Stimulated activated CD4-positive, alpha-beta T cell treated with anti-CD3 and anti-CD28 coated beads, Interleukin-15, amount 100 ng/mL, for 1 hour (primary cell): ENCODE measurements at places on chromosomes 12 and 14.
A peak's percentile ranks its signal among the peaks of the same experiment; 100 is the strongest.

DNA sequence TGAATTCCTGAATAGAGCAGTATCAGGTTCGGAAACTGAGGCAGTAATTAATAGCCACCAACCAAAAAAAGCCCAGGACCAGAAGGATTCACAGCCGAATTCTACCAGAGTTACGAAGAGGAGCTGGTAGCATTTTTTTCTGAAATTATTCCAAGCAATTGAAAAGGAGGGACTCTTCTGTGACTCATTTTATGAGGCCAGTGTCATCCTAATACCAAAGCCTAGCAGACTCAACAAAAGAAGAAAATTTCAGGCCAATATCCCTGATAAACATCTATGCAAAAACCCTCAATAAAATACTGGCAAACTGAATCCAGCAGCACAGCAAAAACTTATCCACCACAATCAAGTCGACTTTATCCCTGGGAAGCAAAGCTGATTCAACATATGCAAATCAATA lies 202.3 kb upstream of the SLC16A7 start:
- DNase-seq = no peak

GRCh38 chr12:12357719-12358461 lies 1.0 kb downstream of the BORCS5 start:
- no peak for DNase-seq

- no peak for DNase-seq
Measured at GRCh38 chr14:93410021-93410420, 20.7 kb upstream of the UNC79 start.

GRCh38 chr14:89330236-89331002 lies 86.6 kb downstream of the FOXN3 start:
- DNase-seq = no peak

GRCh38 chr12:113500782-113501311 lies 29.2 kb upstream of the LHX5 start:
- DNase-seq = no peak

DNA sequence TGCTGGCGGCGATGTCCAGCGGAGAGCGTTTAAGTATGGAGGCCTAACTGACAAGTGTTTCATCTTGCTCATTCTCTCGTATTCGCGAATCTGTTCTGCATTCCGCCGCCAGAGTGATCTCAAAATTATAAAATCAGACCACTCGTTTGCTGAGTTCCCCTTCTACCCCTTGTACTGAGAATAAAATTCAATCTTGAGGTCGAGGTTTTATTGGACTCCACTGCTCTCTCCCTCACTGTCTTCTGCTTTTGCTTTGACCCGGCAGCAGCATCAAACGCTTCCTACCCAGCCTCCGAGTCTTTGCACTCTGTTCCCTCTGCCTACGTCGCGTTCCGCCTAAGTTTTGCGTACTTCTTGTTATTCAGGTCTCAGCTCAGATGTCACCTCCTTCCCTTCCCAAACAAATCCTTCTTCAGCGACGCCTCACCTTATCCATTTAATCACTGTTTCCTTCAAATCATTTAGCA lies 462 bp downstream of the KNTC1 start:
- peak; percentile 10 for DNase-seq

DNA sequence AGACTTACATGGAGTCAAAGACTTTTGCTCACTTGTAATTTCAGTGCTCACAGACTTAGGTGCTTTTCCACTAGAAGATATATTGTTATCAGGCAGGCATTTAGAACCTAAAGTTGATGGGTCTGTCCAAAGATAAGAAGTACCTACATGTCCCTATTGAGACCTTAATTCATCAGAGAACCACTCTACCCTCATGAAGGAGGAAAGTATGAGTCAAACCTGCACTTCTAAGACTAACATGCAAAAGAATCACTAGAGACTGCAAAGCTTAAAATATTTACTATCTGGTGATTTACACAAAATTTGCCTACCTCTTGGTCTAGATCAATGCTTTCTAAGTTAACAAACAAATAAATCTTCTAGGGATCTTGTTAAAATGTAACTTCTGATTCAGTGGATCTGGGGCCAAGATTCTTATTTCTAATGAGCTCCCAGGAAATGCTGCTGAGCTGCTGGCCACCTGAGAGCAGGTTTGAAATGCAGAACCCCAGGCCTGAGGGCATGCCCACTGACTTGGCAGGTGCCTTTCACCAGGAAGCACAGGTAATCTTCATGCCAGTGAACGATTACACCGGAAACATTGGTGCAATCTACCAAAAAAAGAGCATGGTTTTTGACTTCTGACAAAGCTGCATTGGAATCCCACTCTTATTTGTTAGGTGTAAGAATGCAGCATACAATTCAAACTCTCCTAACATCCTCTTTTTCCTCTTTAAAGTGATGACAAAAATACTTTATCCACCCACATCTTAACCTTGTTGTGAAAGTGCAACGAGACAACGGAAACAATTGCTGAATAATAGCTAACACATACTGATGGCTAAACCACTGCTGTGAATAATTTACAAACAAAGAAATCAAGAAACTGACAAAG lies 214.2 kb downstream of the ADAMTS20 start:
- no peak for DNase-seq

GRCh38 chr14:42523666-42524065 lies 917.0 kb downstream of the LRFN5 start:
- DNase-seq = no peak

DNA sequence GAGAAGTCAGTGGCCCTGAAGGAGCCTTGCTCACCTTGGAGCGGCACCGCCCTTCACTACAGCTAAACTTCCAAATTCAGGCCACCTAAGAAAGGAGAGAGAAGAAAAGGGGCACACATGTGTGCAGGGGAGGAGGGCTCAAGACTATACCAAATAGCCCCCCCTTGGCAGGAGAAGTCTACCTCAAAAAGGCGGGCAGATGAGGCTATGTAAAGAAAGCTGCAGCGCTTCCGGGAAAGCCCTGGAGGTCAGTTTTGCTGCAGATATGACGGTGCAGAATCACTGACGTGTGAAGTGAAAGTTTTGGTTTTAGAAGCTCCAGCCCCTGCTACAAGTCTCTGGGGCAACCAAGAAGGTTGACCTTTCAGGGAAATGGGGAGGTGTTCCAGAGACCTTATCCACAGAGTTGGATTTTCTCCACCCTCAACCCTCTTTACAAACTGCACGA lies 48.2 kb upstream of the PNMA1 start:
- DNase-seq = no peak

- DNase-seq = no peak
Measured at GRCh38 chr12:54142114-54142475, 46.7 kb downstream of the SMUG1 start.

GRCh38 chr14:78790271-78790670 lies 620.1 kb downstream of the NRXN3 start:
- DNase-seq = no peak

- DNase-seq = no peak
Measured at GRCh38 chr12:117024961-117025480, 74.2 kb downstream of the TESC start.

GRCh38 chr12:78392918-78393317 lies 471.7 kb upstream of the SYT1 start:
- DNase-seq = no peak

- no peak for DNase-seq
Measured at GRCh38 chr12:119071638-119072231, 90.4 kb downstream of the SRRM4 start.

DNA sequence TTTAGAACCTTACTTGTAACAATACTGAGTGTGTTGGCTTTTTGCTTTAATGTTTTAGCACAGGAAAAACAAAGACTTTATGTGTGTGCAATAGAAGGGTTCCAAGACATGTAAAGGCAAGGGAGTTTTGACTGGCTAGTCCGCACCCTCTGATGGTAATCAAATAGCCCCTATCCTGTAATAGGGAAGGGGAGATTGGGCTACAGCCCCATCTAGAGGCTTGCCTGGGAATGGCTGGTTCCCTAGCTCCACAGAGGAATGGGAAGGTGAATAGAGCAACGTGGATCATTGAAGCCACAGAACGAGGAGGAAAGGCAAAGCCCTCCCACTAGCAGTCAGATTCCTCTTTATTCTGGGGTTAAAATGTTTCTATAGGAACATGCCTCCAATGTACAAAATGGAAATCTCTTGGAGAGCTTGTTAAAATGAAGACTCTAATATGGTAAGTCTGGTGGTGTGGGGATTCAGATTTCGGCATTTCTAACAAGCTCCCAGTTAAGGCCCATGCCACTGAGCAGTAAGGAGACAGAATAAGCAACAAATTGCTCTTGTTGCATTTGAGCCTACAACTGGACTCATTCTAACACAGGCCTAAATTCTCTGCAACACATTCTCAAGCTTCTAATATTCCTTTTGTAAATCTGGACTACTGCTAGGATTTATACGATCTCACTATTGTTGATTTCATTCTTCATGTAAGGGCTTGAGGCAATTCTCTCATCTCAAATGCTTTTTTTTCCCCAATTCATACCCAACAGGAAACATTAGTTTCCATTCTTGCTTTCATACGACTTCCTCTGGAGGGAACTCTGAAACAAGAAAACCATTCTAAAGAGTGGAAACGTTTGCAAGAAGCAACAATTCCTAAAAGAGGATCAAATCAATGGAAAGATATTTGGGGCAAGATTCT lies 57.1 kb downstream of the NIN start:
- no peak for DNase-seq

DNA sequence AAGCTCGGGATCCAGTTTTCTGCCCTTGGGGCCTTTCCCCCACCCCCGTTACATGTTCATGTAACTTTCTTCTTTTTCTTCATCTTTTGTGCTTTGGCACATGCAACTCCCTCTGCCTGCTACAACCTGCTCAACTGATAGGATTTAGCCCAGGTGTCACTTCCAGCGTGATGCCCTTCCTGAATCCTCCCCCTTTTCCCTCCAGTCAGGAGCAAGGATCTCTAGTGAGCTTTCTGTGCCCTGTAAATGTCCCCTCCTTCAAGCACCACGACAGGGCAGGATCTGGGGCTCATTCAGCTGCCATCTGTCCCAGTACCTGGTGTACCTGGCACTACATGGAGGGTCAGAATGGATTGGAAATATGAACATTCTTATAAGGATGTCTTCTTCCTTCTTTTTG lies 15.3 kb downstream of the PELI2 start:
- no peak for DNase-seq

- no peak for DNase-seq
Measured at GRCh38 chr12:2495417-2496112, 299.2 kb upstream of the FKBP4 start.

DNA sequence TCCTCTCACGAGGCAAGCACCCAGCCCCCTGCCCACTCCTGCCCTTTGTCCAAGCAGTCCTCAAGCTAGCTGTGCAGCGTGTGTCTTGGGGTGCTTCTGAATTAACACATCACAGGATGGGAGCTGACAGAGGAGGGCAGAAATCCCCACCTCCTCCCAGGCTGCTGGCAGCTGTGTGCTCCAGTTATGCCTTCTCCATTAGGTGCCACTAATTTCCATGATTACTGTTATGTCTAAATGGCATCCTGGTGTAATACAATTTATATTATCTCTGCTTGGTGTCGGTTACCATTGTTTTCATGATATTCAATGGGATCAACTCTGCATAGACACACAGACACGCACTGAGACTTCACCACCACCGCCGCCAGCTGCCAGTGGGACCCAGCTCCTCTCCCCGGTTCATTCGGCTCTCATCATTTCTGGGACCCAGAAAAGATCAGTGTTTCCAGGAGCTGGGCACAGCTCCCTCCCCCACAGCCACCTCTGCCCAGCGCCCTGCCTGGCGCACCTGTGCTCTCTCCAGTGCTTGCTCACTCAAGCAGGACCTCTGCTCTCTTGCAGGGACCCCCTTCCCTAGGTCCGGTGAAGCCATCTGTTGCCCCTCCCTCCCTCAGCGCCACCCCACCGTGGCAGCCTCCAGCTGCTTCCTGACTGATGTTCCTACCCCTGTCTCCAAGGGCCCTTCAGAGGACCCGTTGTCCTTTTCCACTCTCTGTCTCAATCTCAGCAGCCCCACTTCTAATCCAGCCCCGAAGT lies 167.5 kb upstream of the FKBP4 start:
- no peak for DNase-seq

GRCh38 chr12:114668151-114668885 lies 15.7 kb downstream of the TBX3 start:
- DNase-seq = no peak

GRCh38 chr14:68143341-68143841 lies 323.8 kb downstream of the RAD51B start:
- DNase-seq = no peak

DNA sequence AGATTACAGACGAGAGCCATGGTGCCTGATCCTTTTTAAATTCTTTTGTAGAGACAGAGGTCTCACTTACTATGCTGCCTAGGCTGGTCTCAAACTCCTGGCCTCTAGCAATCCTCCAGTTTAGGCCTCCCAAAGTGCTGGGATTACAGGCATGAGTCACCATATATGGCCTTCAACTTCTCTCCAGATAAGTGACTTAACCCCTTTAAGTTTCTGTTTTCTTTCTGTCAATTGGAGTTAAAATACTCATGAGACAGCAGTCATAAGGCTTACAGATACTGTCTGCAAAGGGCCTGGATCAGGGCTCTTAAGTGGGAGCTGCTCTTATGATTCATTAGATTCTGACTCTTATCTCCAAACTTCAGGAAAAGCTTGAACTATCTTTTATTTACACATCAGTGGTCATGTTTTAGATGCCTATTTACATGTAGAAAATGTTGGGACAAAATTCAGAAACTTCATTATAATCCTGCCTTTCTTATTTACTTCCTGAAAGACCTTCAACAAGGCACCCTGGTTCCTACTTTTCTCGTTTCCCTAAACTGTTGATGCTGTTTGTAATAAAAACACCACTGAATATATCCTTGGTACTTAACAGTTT lies 271.5 kb upstream of the TBX3 start:
- no peak for DNase-seq

- no peak for DNase-seq
Measured at GRCh38 chr14:49900973-49901372, 8.1 kb downstream of the ARF6 start.

GRCh38 chr14:61557262-61557661 lies 138.1 kb upstream of the HIF1A start:
- DNase-seq = no peak

GRCh38 chr12:50625029-50625925 lies 120.5 kb downstream of the DIP2B start:
- DNase-seq = no peak

- DNase-seq = no peak
Measured at GRCh38 chr12:64716839-64717455, 42.3 kb downstream of the GNS start.

- DNase-seq = no peak
Measured at GRCh38 chr12:113239811-113240331, 18.6 kb downstream of the TPCN1 start.

DNA sequence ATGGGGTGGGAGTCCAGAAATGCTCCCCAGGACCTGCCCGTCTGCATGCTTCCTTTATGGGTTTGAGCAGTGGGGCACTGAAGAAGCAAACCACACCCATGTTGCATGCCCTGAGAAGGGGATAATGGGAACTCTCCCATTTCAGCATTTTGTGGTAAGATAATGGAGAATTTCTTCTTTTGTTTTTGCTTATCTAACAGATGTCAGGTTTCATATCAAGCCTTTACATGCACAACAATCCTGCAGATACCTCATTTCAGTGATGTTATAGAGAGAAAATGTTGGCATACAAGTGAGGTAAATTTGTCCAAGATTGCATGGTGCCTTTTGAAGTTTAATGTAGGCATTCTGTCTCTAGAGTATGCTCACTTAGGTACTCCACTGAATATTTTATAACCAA lies 177.0 kb downstream of the ALX1 start:
- DNase-seq = no peak

- no peak for DNase-seq
Measured at GRCh38 chr12:130290114-130290513, 47.6 kb upstream of the PIWIL1 start.

- no peak for DNase-seq
Measured at GRCh38 chr12:46400406-46400805, 27.8 kb upstream of the SLC38A2 start.
